ENCODE measurements at places on chromosomes 16 and 17. TPM values are rescaled to one million over a fixed set of nuclear protein-coding genes. Genes with fewer than 3 reads are reported as not detected.
A peak's percentile ranks its signal among the peaks of the same experiment; 100 is the strongest.

Gene GPR142
- total RNA-seq: not detected

Gene KRT20
- not detected for total RNA-seq

DNA sequence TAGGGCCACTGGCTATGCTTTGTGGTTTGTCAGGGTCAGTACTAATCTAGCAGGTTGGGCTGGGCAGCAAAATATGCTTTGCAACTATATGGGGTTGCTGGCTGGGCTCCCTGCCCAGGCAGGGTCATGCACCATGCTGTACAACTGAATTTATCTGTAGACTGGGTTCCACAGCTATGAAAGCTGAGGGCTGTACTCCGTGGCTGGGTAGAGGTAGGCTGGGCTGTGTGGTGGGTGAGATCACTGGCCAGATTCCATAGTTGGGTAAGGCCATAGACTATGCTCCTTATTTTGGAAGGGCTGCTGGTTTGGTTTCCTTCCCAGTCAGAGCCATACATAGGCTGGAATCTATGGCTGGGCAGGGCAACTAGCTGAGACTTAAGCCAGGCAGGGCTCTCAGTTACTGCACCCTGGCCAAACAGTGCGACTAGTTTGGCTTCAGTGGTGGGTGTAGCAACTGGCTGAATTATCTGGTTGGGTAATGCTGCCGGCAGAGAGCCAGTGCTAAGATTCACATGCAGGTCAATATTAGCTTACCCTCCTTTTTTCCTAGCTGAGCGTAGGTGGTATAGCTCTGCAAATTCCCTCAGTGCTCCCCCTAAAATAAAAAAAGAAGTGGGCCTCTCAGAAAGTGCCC lies 769.1 kb upstream of the CDH8 start:
- peak; percentile 38 for DNase-seq

- DNase-seq: no peak
These were observed 858 bp downstream of the MMD start for GRCh38 chr17:55420776-55421178.

DNA sequence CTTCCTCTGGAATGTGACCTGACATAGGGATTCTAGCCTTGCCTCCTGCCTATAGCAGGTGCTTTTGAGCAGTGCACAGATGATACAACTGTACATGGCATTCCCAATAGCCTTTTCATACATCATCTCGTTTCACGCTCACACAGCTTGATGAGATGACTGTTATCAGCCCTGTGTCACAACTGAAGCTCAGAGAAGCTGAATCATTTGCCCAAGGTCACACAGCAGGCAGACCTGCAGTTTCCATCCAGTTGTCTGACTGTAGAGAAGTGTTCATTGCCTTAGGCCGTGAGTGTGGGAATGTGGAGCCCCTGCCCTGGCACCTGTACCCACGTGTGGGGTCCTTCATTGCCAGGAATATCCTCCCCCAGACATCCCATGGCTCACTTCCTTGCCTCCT lies 20.1 kb downstream of the WFDC1 start:
- DNase-seq: no peak

GRCh38 chr16:81469710-81470535 lies 25.3 kb downstream of the CMIP start:
- no peak for DNase-seq

GRCh38 chr17:45577571-45578279 lies 87.2 kb upstream of the PLEKHM1 start:
- DNase-seq: no peak
